ENCODE measurements at places on chromosomes 5 and 9. TPM values are rescaled to one million over a fixed set of nuclear protein-coding genes. Genes with fewer than 3 reads are reported as not detected.

DNA sequence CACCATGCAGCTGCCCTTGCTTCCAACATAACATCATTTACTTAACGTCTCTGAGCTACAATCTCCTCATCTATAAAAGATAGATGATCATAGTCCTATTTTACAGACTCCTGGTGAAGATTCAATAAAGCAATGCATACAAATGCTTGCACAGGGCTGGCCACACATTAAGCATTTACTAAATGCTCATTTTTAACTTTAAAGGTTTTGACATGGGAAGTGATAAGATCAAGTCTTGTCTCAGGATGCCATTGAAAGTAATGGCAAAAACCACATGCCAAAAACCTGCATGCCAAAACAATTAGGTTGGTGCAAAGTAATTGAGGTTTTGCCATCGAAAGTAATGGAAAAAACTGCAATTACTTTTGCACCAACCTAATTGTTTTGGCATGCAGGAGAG is 181.2 kb upstream of the ADRA1B start:
- H3K27me3 ChIP-seq, result no peaks in the 10 kb centered on the region

- H3K27ac ChIP-seq, result no peak overlapping the region
- peak; percentile 64 for DNase-seq
- H3K4me3 ChIP-seq, result no peak overlapping the region
- H3K27me3 ChIP-seq, result peaks cover 35% of the 10 kb centered on the region
Measured at GRCh38 chr5:178387856-178388190, 155.2 kb upstream of the PHYKPL start.

- no peak overlapping the region for H3K27ac ChIP-seq
- DNase-seq, result no peak
- no peak overlapping the region for H3K4me3 ChIP-seq
- no peaks in the 10 kb centered on the region for H3K4me1 ChIP-seq
- H3K27me3 ChIP-seq, result no peaks in the 10 kb centered on the region
- no peaks in the 10 kb centered on the region for H3K36me3 ChIP-seq
Measured at GRCh38 chr5:95876782-95877181, 54.3 kb upstream of the GLRX start.

- no peaks in the 10 kb centered on the region for H3K36me3 ChIP-seq
- H3K27ac ChIP-seq, result no peak overlapping the region
- H3K4me1 ChIP-seq, result no peaks in the 10 kb centered on the region
- DNase-seq, result no peak
- no peak overlapping the region for H3K4me3 ChIP-seq
Measured at GRCh38 chr9:104944356-104944755, 16.4 kb upstream of the ABCA1 start.

- H3K4me1 ChIP-seq, result peaks cover 99% of the 10 kb centered on the region
- no peak for DNase-seq
- H3K4me3 ChIP-seq, result no peak overlapping the region
- no peaks in the 10 kb centered on the region for H3K36me3 ChIP-seq
- no peak overlapping the region for H3K27ac ChIP-seq
- H3K27me3 ChIP-seq, result no peaks in the 10 kb centered on the region
Measured at GRCh38 chr5:119361594-119362125, 5.8 kb downstream of the TNFAIP8 start.

DNA sequence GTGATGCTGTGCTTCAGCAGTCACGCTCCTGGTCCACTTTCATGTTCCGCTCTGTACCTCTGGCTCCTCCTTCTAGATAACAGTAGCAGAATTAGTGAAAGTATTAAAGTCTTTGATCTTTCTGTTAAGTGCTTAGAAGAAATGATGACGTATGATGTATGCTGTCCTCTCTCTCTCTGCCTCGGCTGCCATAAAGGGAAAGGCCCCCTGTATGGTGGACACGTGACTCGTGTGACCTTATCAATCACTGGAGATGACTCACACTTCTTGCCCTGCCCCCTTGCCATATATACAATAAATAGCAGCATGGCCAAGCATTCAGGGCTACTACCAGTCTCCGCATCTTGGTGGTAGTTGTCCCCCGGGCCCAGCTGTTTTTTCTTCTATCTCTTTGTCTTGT is 100.3 kb downstream of the SYK start:
- peaks cover 14% of the 10 kb centered on the region for H3K36me3 ChIP-seq
- no peaks in the 10 kb centered on the region for H3K4me1 ChIP-seq
- H3K4me3 ChIP-seq, result no peak overlapping the region
- no peak for DNase-seq
- no peaks in the 10 kb centered on the region for H3K27me3 ChIP-seq
- no peak overlapping the region for H3K27ac ChIP-seq

DNA sequence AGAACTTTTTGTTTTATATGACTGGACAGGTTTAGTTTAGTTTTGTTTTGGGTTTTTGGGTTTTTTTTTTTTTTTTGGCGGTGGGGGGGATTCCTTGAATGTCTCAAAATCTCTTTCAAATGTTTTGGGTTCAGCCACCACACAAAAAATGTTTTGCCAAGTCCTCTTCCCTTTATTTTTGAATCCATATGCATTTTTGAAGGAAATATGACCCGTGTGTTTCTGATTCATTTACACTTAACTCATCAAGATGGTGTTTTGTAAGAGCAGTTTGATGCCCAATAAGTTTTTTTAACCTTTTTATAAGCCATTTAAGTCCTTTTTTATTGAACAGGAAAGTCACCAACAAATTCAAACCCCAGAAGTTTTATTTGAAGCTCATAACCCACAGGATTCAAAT is 209.8 kb downstream of the CWC27 start:
- H3K36me3 ChIP-seq, result no peaks in the 10 kb centered on the region
- peaks cover 3% of the 10 kb centered on the region for H3K4me1 ChIP-seq
- H3K27me3 ChIP-seq, result no peaks in the 10 kb centered on the region
- no peak for DNase-seq
- no peak overlapping the region for H3K4me3 ChIP-seq
- H3K27ac ChIP-seq, result no peak overlapping the region

DNA sequence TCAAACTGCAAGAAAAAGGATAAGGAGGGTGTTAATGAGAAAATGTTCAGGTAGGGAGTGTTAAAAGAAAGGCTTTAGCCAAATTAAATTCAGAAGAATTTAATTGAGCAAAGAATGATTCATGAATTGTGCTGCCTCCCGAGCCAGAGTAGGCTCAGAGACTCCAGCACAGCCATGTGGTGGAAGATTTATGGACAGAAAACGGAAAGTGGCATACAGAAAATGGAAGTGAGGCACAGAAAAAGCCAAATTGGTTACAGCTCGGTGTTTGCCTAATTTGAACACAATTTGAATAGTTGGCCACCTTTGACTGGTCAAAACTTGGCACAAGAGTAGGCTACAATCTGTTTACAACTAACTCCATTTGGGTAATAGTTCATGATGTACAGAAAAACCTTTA is 9.6 kb upstream of the SLC30A5 start:
- no peak for DNase-seq
- H3K36me3 ChIP-seq, result no peaks in the 10 kb centered on the region
- no peak overlapping the region for H3K27ac ChIP-seq
- no peaks in the 10 kb centered on the region for H3K4me1 ChIP-seq
- no peak overlapping the region for H3K4me3 ChIP-seq
- H3K27me3 ChIP-seq, result no peaks in the 10 kb centered on the region

DNA sequence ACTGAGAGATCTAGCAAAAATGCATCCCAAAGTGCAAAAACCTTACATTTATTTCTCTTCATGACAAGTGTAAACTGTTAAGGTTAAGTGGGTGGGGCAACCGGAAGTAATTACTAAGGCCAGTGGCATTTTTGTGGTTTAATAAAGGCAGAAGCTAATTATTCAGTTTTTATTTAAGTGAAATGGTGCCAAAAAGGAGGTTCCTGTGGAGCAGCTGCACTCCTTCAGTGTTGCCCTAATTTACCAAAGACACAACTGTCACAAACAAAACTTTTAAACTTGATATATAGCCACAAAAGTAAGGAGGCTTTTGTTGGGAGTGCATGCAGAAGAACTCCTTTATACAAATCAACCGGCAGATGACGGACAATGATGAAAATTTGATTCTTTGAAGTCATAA is 81.6 kb downstream of the NDUFS4 start:
- H3K27me3 ChIP-seq, result no peaks in the 10 kb centered on the region
- H3K4me1 ChIP-seq, result no peaks in the 10 kb centered on the region
- H3K36me3 ChIP-seq, result peaks cover 34% of the 10 kb centered on the region
- no peak for DNase-seq
- no peak overlapping the region for H3K27ac ChIP-seq

DNA sequence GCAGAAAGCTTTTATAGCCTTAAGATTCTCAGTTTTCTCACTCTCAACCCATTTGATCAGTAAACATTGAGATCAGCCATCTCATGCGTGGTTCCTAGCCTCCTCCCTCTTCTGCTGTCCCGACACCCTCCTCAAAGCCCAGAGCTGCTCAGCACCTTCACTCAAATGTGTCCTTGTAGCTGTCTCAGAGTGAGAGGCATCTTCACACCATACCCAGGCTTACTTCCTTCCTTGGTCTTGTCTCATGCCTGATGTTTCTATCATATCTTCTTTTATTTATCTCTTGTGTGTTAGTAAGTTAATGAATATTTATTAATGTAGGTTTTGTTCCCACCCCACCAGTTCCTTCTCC is 72.4 kb upstream of the SNX2 start:
- DNase-seq, result no peak
- H3K4me3 ChIP-seq, result no peak overlapping the region
- H3K36me3 ChIP-seq, result no peaks in the 10 kb centered on the region
- peaks cover 8% of the 10 kb centered on the region for H3K4me1 ChIP-seq

GRCh38 chr5:173643964-173644363 is 27.5 kb upstream of the BOD1 start:
- no peaks in the 10 kb centered on the region for H3K27me3 ChIP-seq
- no peak overlapping the region for H3K4me3 ChIP-seq
- no peak overlapping the region for H3K27ac ChIP-seq
- DNase-seq, result no peak
- peaks cover 5% of the 10 kb centered on the region for H3K4me1 ChIP-seq

DNA sequence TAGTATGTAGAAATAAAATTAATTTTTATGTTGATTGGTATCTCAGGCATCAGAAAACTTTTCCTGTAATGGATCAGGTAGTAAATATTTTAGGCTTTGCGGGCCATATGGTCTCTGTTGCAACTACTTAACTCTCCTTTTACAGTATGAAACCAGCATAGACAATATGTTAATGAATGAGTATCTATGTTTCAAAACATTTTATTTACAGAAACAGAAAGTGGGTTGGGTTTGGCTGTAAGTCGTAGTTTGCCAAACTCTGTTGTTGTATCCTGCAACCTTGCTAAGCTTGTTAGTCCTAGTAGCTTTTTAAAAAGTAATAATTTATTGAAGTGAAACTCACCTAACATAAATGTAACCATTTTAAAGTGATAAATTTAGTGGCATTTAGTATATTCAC is 132.1 kb downstream of the NR3C1 start:
- no peak overlapping the region for H3K27ac ChIP-seq
- DNase-seq, result no peak
- H3K4me1 ChIP-seq, result peaks cover 7% of the 10 kb centered on the region
- no peaks in the 10 kb centered on the region for H3K36me3 ChIP-seq
- no peak overlapping the region for H3K4me3 ChIP-seq

DNA sequence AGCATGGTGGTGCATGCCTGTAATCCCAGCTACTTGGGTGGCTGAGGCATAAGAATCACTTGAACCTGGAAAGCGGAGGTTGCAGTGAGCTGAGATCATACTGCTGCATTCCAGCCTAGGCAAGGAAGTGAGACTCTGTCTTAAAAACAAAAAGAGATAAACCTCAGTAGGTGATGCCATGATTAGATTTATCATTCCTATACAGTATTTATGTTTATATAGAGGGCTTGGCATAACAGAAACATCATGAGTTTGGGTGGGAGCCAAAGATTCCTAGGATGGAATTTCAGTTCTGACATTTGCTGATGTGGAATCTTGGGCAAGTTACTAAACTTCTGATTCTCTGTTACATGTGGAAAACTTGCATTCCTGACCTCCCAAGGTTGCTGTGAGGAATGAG is 22.3 kb downstream of the RFK start:
- DNase-seq, result no peak
- H3K27ac ChIP-seq, result no peak overlapping the region
- H3K36me3 ChIP-seq, result no peaks in the 10 kb centered on the region
- no peaks in the 10 kb centered on the region for H3K4me1 ChIP-seq
- H3K27me3 ChIP-seq, result no peaks in the 10 kb centered on the region

DNA sequence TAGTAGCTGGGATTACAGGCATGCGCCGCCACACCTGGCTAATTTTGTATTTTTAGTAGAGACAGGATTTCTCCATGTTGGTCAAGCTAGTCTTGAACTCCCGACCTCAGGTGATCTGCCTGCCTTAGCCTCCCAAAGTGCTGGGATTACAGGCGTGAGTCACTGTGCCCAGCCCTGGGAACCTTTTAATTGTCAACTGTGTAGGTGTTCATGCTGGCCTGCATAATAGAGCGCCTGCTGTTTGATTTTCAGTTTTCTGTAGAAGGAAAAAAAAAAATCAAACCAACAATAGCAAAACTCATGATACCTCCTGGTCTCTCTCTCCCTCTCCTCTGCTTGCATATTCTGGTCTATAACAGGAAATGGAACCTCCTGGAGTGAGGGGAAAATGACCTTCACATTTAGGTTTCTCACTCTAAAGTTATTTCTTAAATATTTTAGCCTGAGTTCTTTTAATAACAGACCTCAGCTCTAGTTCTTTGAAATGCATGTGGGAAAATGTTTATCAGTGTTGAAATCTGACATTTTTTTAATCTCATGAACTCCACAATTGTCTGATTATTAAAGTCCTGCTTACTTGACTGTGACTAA is 51.7 kb downstream of the EXOSC2 start:
- H3K4me1 ChIP-seq, result peaks cover 21% of the 10 kb centered on the region
- DNase-seq, result no peak
- H3K27ac ChIP-seq, result no peak overlapping the region
- no peaks in the 10 kb centered on the region for H3K36me3 ChIP-seq
- no peak overlapping the region for H3K4me3 ChIP-seq

DNA sequence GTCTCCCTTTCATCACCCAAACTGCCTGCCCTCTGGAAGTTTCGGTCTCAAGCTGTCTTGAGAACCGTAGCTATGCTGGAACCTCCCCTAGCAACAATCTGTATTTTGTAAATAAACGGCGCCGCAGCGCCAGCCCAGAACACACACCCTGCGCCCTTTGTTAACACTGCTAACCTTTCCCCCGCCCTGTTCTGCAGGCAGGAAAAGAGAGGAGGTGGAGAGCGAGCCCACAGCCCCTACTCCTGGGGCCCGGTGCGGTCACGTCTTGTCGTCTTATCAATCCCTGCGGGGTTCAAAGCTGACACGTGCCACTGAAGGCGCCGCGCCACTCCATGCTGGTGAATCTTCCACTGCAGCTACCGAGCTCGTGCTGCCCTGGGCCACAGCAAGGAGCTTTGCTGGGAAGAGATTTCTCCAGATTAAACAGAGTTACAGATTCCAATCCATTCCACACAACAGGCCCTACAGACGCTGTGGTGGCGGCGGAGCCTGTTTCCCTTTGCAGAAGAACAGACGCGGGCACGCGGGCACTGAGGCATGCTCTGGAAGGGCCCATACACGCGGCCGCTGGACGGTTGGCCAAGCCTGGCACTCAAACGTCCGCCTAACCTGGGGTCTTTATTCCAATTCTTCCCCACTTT is 25.3 kb downstream of the ZDHHC11B start:
- H3K4me1 ChIP-seq, result peaks cover 31% of the 10 kb centered on the region
- peak; percentile 63 for DNase-seq
- no peak overlapping the region for H3K4me3 ChIP-seq
- peaks cover 9% of the 10 kb centered on the region for H3K36me3 ChIP-seq
- peaks cover 9% of the 10 kb centered on the region for H3K27me3 ChIP-seq
- peak overlapping the region; percentile 60 for H3K27ac ChIP-seq

FOXD4L4 gene
- total RNA-seq, result not detected

PROB1 gene
- total RNA-seq, result 2.6 TPM
